ENCODE measurements at places on chromosomes 7 and 10. TPM values are rescaled to one million over a fixed set of nuclear protein-coding genes. Genes with fewer than 3 reads are reported as not detected.

The ZC3HAV1L gene
- 4.6 TPM for total RNA-seq

The WDR91 gene
- 6.6 TPM for total RNA-seq

The ADAM8 gene
- 0.60 TPM for total RNA-seq

The CEP55 gene
- total RNA-seq, result 0.47 TPM

The PCGF5 gene
- 50.4 TPM for total RNA-seq

The GRM3 gene
- total RNA-seq, result not detected

The TSPAN12 gene
- 2.0 TPM for total RNA-seq

The ADAP1 gene
- total RNA-seq, result 2.3 TPM

The CALML3 gene
- total RNA-seq, result not detected

The ITIH5 gene
- 0.08 TPM for total RNA-seq

The EPO gene
- total RNA-seq, result not detected

The OLAH gene
- total RNA-seq, result not detected

The UPK3B gene
- total RNA-seq, result not detected

The SUGCT gene
- total RNA-seq, result 55.2 TPM

The GOLGA7B gene
- total RNA-seq, result not detected

The EMX2 gene
- 0.08 TPM for total RNA-seq

The SLC18A2 gene
- under 0.01 TPM for total RNA-seq

The FZD8 gene
- 34.9 TPM for total RNA-seq

The TRIP6 gene
- total RNA-seq, result 75.7 TPM

The STEAP1B gene
- total RNA-seq, result 7.3 TPM

The PRSS37 gene
- not detected for total RNA-seq

The SDHAF3 gene
- 8.9 TPM for total RNA-seq

All from smooth muscle cell of the coronary artery (primary cell).